ENCODE measurements at places on chromosomes 2 and 18. TPM values are rescaled to one million over a fixed set of nuclear protein-coding genes. Genes with fewer than 3 reads are reported as not detected.
A peak's percentile ranks its signal among the peaks of the same experiment; 100 is the strongest.

GRCh38 chr2:134576478-134576877, 142.3 kb downstream of the TMEM163 start:
- no peak for DNase-seq

Gene TOGARAM2
- total RNA-seq, result 0.69 TPM

GRCh38 chr18:58525928-58526424, 102.9 kb downstream of the ALPK2 start:
- no peak for DNase-seq

- no peak for DNase-seq
Observed at GRCh38 chr2:159156834-159157233, 129.7 kb downstream of the WDSUB1 start.

DNA sequence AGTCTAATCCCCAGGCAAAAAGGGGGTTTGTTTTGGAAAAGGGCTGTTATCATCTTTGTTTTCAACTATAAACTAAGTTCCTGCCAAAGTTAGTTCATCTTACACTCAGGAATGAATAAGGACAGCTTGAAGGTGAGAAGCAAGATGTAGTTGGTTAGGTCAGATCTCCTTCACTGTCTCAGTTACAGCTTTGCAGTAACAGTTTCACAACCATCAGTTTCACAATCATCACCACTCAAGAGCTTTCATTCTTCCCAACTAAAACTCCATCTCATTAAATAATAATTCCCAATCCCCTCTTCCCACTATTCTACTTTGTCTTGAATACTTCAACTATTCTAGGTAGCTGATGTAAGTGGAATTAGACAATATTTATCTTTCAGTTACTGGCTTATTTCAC, 200.9 kb downstream of the NYAP2 start:
- DNase-seq, result no peak

DNA sequence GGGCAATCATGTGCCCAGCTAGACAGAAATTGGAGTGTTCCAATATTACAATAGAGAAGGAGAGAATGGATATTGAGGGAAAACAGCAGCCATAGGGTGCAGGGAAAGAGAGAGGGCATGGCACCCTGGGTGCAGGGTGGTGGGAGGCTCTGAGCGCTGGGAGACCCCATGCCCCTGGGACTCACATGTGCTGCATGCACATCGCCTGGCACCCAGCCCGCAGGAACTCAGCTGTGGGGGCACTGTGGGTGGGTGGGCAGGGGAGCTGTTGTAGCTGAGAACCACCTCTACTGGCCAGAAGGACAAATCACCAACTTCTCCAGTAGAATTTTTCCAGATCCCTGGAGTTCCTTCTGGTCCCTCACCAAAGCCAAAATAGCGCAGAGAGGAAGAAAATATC, 7.2 kb upstream of the NEURL3 start:
- DNase-seq, result no peak

DNA sequence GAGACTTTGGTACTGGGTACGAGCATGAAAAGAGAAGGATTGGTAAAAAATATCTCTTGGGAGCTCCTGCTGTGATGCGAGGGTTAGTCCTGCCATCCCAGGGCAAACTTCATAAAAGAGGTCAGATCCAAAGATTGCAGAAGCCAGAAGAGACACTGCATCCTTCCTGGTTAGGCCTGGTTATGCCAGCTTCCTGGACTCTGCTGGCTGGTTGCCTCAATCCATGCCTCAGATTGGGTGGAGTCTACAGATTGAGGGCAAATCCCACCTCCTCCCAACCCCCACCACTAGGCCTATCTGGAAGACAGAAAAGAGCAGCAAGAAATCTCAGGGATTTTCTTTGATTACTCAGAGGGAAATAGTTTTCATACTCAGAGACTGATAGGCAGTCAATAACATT, 5.3 kb upstream of the ACADL start:
- no peak for DNase-seq

Gene UGT1A3
- not detected for total RNA-seq

Gene GREB1
- 2.7 TPM for total RNA-seq

- DNase-seq, result no peak
Observed at GRCh38 chr2:13858626-13859025, 773.9 kb upstream of the LRATD1 start.

- peak; percentile 95 for DNase-seq
Observed at GRCh38 chr18:62425465-62426190, 97.2 kb upstream of the ZCCHC2 start.

DNA sequence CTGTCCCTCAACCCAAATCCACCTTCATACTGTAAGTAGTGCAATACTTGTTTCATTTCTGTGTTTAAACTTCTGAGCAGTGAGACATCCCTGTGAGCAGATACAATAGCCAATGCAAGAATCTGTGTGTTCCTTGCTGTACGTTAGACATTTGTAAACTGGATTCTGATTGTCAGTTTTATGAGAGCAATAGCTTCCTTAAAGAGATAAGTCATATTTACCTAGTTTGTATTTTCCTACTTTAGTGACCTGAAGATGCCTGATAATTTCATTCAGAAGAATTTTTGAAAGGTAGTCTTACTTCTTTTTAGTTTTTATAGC, 90.7 kb downstream of the DPP4 start:
- DNase-seq, result no peak

GRCh38 chr2:161166538-161167409, 6.5 kb downstream of the TANK start:
- DNase-seq, result no peak

DNA sequence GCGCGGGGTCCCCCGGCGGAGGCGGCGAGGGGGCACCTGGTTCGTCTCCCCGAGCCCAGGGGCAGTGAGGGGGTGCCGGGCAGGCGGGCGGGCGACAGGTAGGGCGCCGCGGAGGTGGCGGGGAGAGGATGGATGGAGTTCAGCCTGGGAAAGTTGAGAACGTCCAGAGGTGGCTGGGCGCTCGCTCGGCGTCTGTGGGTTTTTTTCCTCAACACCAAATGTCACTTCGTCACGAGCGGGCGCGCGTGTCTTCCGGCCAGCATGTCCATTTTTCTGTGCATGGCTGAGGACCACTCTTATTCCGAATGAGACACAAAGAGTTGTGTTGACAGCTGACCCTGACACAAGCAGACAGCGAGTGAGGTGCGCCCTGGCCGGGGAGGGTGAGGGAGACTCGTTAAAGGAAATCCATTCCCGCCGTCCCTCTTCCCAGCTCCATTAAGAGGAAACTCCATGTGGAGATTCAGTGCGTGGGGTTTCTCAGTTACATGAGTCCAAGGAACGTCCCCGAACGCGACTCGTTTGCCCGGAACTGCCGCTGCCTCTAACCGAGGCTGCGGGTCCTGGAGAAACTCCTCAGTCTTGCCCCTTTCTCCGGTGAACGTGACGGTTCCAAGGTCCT, 859 bp downstream of the GREB1L start:
- peak; percentile 1 for DNase-seq

GRCh38 chr2:102932501-102932900, 170.7 kb downstream of the TMEM182 start:
- DNase-seq, result no peak

Gene MCEE
- 33.5 TPM for total RNA-seq

- DNase-seq, result no peak
Observed at GRCh38 chr2:176959614-176960013, 253.0 kb upstream of the HNRNPA3 start.

Gene FASTKD1
- 29.5 TPM for total RNA-seq

Gene CD207
- total RNA-seq, result 5.3 TPM

GRCh38 chr18:58843688-58844035, 21.0 kb upstream of the ZNF532 start:
- DNase-seq, result no peak

DNA sequence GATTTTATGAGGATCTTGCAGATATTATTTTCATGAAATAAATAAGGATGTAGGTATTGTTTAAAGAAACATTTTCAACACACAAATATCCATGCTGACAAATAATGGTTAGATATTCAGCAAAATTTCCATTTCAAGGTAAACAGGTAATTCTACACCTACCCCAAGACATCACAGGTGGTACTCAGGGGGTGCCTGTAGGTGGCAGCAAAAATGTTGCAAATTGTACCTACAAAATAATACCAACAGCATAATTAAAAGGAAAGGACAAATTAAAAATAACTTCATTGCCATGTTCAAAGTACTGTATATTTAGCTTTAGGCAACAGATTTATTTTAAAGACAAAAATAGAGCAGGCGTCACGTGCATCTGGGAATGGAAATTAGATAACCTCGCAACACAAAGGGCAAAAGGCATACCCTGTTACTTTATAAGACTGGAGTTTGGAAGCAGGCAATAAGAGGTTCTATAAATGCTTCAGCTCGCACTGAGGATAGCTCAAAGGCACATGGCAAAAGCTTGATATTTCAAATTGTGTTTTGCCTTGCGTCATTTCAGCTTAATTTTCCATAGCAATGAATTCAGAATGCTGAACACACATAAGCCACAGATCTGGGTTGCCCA, 630.5 kb downstream of the TDRD15 start:
- DNase-seq, result no peak

DNA sequence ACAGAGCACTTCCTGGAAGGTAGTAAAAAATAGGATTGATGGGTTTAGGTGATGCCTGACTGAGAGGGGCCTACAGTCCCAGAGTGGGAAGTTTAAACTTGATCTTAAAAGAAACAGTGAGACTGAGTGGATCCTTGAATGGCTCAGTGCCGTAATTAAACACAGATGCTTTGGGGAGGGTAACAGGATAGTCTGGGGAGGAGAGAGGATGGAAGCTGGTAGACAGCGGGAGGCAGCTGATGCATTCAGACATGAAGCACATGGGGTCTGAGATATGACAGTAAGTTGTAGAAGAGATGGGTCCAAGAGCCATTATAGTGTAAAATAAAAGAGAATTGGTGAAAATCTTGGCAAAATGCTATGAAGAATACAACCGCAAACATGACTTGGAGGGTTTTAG, 54.4 kb downstream of the AOX1 start:
- no peak for DNase-seq

Gene CNDP1
- 0.10 TPM for total RNA-seq

DNA sequence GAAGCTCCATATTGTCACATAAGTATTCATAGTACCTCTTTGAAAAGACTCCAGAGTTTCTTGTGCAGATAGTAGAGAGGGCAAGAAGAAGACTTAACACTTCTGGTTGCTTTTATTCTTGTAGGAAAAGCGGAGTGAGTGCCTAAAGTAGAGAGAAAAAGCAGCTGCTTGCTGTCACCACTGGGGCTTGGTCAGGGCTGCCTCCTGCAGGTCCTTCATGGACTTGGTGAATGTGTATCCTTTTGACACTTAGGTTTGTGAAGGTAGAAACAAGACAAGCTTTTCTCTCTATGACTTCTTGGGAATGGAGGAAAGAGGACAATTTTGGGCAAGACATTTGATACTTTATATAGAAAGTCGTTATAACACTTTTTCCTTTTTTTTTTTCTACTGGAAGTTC, 312.8 kb upstream of the FANCL start:
- DNase-seq, result no peak

DNA sequence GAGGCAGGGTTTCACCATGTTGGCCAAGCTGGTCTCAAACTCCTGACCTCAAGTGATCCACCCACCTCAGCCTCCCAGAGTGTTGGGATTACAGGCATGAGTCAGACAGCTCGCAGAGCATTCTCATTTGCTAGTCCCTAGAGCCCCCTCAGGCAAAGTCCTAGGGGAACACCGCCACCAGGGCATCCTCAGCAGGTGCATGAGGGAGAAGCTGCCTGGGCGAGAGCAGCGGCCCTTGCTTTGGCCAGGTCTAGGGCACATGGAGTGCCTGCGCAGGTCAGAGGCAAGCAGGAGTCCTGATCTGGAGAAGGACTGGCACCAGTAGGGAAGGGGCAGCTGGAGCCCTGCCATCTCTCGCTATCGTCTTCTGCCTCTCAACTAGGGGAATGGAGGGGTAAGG, 32.4 kb downstream of the NGEF start:
- no peak for DNase-seq

DNA sequence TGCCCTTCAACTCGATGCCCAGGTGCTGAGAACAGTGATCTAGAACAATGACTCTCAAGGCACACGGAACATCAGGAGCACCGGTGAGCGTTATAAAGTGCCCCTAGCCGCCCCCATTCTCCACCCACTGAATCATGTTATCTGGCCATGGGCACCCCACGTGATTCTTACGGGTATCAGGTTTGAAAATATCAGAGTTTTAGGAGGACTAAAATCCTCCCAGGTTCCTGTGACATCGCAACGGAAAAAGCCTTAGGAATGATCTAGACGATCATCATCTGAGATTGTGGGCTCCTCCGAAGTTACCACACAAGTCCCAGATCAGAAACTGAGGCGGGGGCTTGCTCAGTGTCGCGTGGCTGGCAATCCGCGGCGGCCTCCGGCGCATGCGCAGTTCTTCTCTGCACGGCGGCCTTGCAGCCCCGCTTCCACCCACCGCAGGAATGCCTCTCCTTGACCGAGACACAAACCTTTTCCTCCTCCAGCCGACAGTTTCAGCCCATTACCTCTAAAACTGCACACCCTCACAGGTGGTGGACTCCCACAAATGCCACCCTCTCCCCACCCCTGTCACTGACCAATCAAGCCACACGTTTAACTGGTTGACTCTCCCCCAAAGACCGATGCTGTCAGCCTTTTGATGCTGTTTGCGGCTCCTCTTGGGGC, 5.8 kb upstream of the MRPL33 start:
- no peak for DNase-seq

GRCh38 chr2:127546797-127547196, 11.3 kb downstream of the MYO7B start:
- DNase-seq, result no peak

Gene ASB1
- total RNA-seq, result 13.4 TPM

DNA sequence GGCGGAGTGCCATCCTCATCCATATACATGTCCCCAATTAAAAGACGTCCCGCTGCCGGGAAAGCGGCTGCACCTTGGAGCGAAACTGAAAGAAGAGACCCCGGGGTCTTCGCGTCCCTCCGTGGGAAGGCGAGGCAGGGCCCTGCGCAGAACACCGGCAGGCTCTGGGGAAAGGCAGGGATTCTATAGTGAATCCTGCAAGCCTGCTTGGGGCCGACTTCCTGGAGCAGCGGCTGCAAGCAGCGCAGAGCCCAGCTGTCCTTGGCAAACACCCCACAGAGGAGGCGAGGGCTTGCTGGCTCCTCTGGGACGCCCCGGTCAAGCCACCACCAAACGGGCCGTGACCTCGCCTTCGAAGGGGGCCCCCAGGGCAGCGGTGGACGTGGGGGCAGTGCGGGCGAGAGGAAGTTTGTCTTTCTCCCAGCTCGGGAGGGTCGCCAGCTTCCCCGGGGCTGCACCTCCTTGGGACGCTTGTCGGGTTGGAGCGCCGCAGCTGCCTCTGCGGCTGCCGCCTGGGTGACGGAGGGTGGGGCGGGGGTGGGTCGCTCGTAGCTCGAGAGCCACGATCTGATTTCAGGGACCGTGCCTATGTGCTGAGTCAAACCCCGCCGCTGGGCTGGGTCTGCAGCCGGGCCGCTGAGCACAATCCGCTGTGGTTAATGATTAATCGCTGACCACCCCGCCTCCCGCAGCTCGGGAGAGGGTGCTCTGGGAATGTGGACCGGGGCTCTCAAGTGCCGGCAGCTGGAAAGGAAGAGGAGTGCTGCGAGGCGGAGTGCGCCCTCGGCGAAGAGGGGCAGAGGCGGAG, 486 bp upstream of the GPR39 start:
- peak; percentile 34 for DNase-seq

GRCh38 chr2:108911807-108912628, 77.0 kb downstream of the EDAR start:
- DNase-seq, result no peak

DNA sequence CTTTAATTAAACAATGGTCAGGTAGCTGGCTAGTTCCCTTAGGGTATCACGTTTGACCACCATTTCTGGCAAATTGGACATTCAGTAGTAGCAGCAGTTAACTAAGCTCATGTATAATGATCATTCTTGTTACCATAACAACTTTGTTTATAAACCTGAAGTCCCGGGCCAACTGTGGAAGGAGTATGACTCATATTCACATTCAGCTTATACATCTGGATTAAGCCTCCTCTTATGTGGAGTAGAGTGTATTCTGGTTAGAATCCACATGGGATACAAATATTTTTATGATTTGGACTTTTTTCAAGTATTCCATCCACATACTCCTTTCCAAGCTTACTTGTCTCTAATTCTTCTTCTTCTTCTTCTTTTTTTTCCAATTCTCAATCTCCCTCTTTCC, 70.3 kb upstream of the ZSWIM2 start:
- peak; percentile 85 for DNase-seq

All from skin of body (tissue), 3 donors.